Hematopoietic multipotent progenitor cell treated with erythropoietin and hydrocortisone succinate and interleukin-3 and kit ligand, for 17 days (in vitro differentiated cells): ENCODE measurements at places on chromosomes 7 and 10.

- no peak for DNase-seq
Measured at GRCh38 chr7:94368371-94368791, 26.3 kb upstream of the COL1A2 start.

DNA sequence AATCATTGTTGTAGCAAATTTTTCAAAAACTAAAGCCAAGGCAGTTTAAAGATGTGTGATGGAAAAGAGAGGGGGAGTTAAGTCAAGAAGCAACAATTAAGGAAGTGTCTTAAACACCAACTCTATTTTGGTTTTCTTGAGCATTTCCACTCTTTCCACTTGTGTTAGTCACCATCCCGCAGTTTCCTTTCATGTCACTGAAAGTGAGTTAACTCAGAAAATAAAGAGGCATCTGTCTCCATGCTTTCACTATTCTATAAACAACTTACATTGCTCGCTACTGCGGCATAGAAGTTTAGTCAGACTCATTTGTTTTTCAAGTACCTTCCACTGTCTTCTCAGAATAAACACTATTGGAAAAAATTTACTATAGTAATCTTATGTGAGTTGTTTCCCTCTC lies 284.9 kb upstream of the SEMA3D start:
- no peak for DNase-seq

DNA sequence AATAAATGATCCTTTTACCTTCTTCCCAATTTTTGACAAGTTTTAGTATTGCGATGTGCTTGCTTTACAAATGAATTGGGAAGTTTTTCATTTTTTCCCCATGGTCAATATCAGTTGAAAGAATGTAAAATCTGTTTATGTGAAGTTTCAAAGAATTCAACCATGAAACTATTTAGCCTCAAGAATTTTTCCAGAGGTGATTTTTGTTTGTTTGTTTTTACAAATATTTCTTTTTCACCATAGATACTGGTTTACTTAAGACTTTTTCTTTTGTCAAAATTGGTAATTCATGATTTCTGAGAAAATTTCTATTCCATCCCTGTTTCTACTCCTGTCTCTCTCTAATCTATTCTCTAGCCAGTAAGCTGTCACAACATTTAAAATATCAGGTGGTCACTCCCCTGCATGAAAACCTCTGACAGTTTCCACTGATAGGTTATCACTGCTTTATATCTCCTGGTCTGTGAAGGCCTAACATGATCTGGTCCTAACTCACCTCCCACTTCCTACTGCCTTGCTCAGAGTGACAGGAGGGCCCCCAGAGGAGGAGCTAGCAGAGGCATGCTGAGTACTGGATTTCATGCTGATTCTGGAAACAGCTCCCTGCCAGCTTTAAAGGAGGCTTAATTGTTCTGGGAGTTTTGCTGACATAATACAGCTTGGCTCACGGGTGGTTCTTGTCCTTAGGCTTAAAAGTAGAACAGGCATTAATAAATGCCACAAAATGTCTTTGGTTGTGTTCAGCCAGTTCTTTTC lies 7.6 kb upstream of the ARMS2 start:
- DNase-seq: no peak

GRCh38 chr7:40889539-40889938 lies 754.7 kb downstream of the SUGCT start:
- DNase-seq: no peak

DNA sequence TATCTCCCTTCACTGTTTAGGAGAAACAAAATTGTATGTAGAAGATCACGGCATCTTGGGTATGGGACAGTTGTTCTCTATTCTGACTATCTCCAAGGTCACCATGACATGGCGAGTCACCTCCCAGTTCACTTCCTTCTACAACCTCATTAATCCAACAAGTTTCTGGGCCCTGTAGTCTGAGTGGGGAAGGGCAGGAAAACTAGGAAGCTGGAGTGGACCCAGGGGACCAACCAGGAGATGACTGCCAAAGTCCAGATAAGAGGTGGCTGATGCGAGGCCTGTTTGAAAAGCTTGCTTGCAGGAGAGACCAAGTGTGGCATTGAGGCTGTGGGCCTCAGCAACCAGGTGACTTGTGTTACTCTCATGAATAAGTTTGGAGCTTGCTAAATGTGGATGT lies 584.9 kb downstream of the TNS3 start:
- no peak for DNase-seq
